Fibroblast of skin of back (primary cell): ENCODE measurements at places on chromosomes 5 and 9.
A peak's percentile ranks its signal among the peaks of the same experiment; 100 is the strongest.

DNA sequence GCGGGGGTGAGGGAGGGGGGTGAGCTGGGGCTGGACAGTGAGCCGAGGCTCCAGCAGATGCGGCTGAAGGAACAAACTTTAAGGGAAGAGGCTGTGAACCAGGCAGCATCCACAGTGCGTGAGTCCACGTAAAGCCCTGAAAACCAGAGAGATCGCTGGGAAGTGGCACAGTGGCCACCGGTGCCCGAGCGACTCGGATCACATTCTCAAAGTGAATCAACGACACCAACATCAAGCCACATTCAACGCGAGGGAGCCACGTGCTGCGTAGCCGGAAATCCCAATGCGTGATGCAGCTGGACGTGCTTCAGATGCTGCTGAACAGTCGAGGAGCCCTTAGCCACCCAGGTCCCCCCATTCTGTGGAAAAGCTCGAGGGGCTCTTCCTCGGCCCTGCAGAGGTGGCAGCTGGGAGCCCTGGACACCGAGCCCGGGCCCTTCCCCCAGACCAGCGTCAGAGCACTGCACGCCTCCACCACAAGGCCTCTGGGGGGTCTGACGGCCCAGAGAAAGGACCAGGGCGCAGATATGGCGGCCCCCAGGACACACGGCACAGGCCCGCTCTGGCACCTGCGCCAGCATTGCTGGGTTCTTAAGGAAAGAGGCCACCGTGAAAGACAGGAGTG, 53.7 kb upstream of the EXOC3 start:
- DNase-seq: no peak

- DNase-seq: no peak
Measured at GRCh38 chr5:134539732-134540131, 14.3 kb downstream of the JADE2 start.

- peak; percentile 92 for DNase-seq
Measured at GRCh38 chr9:70258692-70259511, at the start of gene SMC5. SMC5 (plus strand) TSS chr9:70258978; CDS start chr9:70259079, 101 bp downstream.

DNA sequence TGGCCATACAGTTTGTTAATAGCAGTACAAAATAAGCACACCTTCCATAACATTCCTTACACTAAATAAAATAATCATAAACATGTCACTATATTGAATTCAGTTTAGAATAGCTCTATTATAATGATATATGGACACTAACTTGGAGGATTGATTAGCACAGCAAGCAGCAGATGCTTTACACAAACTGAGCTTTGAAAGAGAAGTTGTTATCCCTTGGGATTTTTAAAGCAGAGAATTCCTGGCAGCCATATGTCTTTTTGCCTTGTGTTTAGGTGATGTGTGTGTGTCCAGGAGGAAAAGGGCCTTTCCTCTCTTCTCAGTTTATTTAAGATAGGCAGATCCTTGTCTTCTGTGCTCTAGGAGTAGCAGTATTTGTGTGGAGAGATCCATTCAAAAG, 232.2 kb upstream of the GRIN3A start:
- no peak for DNase-seq

GRCh38 chr9:16136451-16136850, 583.6 kb downstream of the CCDC171 start:
- no peak for DNase-seq

DNA sequence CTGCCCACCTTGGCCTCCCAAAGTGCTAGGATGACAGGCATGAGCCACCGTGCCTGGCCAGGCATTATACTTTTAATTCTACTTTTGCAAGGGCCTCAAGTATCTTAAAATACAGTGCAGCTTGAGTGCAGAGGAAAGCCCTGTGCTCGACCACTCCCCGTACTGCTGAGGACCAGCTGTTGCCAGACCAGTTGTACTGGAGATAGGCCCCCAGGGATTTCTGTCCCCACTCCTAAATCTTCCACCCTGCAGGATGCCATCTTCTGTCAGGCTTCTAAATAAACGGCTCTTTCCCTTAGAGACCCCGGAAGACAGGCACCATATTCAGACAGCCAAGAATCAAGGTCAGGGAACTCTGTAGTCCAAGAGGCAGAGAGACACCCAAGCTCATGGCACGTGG, 16.6 kb upstream of the PSMD5 start:
- no peak for DNase-seq
